Activated T-helper 1 cell treated with Interleukin-2 at 50 U/mL for 16 hours (primary cell): ENCODE measurements at places on chromosomes 5 and 9.

- no peak for DNase-seq
Observed at GRCh38 chr5:126866851-126867636, 90.1 kb downstream of the LMNB1 start.

- DNase-seq = no peak
Observed at GRCh38 chr9:93178851-93179786, 4.8 kb upstream of the WNK2 start.

DNA sequence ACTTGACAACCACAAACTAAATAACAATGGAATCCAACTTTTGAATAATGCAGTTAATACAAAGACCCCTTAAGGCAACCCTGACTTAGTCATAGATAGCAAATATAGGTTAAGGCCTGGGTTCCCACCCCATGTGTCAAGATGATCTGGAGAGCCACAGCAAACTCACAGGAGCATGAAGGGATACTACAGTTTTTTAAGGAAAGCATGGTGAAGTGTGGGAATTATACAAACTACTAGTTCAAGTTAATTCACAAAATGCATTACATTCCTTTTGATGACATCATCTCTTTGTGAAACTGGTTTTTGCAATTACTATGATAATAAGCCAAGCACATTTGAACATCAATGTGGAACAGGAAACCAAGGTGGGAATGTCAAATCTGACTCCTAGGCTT is 50.6 kb downstream of the LHFPL2 start:
- no peak for DNase-seq

- DNase-seq = no peak
Observed at GRCh38 chr5:112355058-112355685, 63.9 kb downstream of the EPB41L4A start.

DNA sequence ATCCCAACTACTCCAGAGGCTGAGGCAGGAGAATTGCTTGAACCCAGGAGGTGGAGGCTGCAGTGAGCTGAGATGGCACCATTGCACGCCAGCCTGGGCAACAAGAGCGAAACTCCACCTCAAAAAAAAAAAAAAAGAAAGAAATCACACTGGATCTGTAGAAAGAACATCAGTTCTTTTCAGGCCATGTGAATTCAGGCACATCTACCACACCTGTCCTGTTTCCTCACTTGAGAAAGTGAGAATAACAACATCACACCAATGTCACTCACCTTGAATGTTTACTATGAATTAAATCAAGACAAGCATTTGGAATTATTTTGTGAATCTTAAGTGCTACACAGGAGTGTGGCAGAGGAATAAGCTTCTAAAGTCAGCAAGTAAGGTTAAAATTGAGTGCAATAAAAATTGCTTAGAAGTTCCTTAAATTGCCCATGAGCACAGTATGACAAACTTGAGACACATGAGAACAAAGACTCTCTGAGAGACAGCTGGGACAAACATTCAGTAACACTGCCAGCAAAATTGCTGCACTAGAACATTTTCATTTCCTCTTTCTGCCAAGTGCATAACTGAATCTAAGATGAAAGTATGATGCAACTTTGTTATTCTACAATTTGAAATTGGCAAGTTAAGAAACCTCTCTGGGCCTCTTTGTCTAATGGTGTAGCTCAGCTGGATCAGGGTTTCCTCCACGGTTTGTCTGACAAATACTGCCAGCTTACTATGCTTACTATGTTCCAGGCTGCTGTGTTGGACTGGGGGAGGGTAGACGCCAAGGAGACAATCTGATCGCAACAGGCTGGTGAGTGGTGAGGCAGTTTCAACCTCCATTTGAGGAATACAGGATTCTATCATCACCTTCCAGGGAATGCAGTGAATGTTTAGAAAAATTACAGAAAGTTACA is 1.9 kb upstream of the RIC1 start:
- DNase-seq = no peak

- no peak for DNase-seq
Observed at GRCh38 chr5:168193493-168194250, 97.8 kb upstream of the WWC1 start.

- DNase-seq = no peak
Observed at GRCh38 chr5:68392617-68393016, 177.1 kb downstream of the PIK3R1 start.

DNA sequence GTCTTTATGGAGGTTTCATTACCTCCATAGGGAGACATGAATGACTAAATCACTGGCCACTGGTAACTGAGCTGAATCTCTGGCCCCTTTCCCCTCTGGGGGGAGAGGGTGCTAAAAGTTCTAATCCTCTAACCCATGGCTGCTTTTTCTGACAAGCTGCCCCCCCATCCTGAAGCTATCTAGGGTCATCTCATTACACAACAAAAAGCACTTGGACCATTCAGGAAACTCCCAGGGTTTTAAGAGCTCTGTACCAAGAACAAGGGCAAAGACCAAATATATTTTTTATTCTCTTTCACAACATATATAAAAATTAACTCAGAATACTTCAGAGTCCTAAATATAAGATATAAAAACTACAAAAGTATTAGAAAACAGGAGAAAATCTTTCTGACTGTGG is 14.3 kb downstream of the AUH start:
- DNase-seq = no peak

DNA sequence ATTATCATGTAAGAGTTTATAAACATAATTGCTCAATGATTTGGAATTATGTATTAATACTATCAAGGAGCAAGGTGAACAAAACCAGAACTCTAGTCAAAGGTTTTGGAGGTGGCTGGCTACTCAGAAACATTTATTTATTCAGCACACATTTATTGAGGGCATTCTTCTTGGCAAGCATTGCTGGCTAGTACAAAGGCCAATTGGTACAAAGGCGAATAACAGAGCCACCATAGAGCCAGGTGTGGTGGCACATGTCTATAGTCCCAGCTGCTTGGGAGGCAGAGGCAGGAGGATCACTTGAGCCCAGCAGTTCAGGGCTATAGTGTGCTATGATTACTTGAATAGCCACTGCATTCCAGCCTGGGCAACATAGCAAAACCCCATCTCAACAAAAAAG is 242.1 kb downstream of the CWC27 start:
- DNase-seq = no peak

DNA sequence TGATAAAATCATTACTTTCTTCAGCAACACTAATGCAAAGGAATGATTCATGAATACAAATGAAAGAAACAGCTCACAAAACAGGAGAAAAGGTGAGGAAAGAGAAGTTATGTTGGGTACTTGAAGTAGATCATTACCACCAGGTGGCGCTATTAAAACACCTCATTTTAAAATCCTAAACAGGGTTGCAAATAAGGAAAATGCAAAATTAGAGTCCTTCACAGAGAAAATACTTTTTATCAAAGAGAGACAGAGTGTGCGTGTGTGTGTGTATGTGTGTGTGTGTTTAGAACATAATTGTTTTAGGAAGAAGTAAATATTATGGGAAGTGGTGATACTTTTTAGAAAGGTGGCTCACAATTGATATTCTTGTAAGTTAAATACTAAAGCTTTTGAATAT is 49.5 kb upstream of the CD180 start:
- no peak for DNase-seq

DNA sequence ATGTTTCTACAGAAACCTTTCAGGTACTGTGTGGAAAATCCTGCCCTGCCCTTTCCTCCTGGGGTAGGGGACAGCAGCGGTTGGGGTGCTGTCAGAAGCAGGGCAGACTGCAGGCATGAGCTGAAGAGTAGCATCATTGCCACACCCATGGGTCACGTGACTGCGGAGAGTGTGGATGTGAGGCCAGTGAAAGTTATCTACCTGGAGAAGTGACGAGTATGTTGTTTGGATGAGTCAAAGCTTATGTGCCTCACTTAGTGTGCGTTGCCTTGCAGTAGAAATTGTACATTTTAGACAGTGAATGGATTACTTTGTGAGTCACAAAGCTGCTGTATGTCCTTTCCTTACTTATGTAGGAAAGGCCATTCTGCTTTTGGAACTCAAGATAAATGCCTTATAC is 21.7 kb upstream of the ACTBL2 start:
- no peak for DNase-seq

DNA sequence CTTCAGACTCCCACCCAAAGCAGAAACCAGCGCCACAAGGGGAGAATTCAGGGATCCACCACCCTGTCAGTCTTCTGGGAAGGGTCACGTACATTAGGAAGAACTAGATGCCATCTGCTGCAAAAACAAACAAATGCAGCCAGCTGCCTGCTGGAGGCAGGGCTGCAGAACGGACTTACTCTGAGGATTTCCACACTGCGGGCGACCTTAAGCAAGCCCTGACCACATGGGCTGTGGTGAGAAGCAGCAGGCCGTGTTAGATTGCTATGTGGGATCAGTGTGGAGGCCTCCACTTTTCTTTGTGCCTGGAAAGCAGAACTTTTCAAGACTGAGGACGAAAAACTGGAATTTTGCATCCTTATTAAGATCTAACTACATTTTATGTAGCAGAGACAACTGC is 13.4 kb upstream of the LTC4S start:
- DNase-seq = no peak

DNA sequence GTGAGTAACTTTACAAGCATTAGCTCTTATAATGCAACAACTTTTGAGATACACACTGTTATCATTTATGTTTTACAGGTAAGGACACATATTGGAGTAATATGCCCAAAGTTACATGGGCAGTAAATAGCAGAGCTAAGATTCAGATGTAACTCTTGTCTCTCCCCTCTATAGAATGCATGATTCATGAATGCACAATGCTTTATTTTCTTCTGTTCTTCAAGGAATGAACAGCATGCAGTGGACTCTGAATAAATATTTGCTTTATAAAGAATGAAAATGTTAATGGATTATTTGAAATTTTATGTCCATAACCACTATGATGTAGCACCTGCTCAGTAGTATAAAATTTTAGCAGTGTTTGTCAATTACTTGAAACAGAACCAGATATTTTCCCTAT is 629.5 kb downstream of the KCTD16 start:
- DNase-seq = no peak
